ENCODE measurements at places on chromosomes 5 and 9. TPM values are rescaled to one million over a fixed set of nuclear protein-coding genes. Genes with fewer than 3 reads are reported as not detected.

DNA sequence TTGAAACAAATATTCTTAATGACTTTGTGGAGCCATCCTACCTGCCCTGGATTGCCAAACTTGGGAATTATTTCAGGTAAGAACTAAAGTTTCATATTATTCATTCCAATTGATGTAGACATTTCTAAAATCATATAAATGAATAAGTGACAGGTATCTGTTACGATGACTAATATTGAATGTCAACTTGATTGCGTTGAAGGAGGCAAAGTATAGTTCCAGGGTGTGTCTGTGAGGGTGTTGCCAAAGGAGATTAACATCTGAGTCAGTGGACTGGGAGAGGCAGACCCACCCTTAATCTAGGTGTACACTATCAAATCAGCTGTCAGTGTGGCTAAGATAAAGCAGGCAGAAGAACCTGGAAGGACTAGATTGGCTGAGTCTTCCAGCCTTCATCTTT, 1688.4 kb upstream of the CDH9 start:
- no peak for DNase-seq

DNA sequence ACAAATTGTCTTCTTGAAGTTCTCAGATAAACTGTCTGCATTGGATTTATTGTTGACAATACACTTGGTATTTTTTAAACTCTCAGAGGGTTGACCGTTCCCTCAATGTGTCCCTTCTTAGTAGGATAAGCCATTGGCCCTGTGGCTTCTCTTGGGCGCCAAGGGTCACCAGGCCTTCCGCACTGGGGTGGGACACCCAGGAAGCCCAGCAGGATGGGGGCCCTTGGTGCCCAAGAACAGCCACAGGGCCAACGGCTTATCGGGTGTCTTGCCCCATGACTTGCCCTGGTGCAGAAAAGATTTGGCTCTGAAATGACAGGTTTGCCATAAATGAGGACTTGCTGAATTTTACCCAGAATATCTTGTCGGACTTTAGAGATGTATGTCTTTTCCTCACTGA, 375.0 kb downstream of the IRX2 start:
- no peak for DNase-seq

GRCh38 chr5:16934123-16934522, 2.0 kb downstream of the MYO10 start:
- no peak for DNase-seq

Gene CD72
- 0.41 TPM for total RNA-seq

Gene SPARC
- 74.6 TPM for total RNA-seq
